Upper lobe of right lung (tissue), 1 donor: ENCODE measurements at places on chromosomes 2 and 18.

- H3K36me3 ChIP-seq = no peaks in the 10 kb centered on the region
- H3K4me1 ChIP-seq = peaks cover 29% of the 10 kb centered on the region
- no peak for DNase-seq
- no peak overlapping the region for H3K4me3 ChIP-seq
Measured at GRCh38 chr2:222893716-222894115, 32.9 kb downstream of the ACSL3 start.

- H3K36me3 ChIP-seq = no peaks in the 10 kb centered on the region
- H3K27me3 ChIP-seq = no peaks in the 10 kb centered on the region
- H3K27ac ChIP-seq = no peak overlapping the region
- H3K4me1 ChIP-seq = no peaks in the 10 kb centered on the region
Measured at GRCh38 chr18:69882965-69883668, 64.6 kb downstream of the CD226 start.

DNA sequence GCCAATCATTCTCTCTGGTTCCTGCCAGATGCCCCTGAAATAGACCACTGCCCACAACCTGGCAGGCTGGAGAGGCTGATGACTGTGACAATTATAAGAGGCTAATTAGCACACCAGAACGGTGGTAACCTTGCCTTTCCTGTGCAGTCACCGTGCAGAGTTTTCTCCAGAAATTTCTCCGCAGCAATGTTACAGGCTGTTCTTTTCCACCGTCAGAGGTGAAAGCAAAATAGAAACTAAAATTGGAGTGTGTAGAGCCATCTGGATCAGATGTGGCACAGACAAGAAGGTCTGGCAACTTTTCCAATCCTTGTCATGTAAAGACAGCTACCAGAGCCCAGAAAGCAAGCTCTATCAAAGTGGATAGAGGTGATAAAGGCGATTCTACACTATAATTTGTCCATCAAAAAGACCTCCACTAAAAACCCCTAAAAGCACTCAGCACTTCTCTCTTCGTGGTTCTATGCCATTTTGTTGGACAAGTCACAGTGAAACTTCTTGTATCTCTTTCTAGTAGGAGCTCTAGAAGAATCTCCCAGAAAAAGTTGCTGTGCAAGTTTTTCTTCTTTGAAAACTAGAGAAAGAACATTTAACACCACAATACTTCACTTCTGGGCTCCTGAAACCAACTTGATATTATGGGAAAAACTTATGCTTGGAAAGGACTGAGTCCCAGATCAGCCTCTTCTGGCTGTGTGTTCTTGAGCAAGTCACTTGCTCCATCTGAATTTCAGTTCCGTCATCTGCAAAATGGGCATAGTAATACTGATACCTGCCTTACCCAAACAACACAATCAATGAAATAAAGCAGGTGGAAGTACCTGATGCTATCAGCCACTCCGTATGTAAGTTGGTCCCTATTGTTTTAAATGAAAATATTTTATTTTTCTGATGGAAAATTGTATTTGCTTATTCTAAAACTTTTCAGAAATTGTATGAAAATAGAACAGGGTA, 295.6 kb upstream of the DLGAP1 start:
- no peaks in the 10 kb centered on the region for H3K36me3 ChIP-seq
- no peak overlapping the region for H3K4me3 ChIP-seq
- H3K27ac ChIP-seq = no peak overlapping the region
- DNase-seq = no peak

GRCh38 chr2:16885027-16885426, 219.4 kb upstream of the CYRIA start:
- H3K4me1 ChIP-seq = no peaks in the 10 kb centered on the region
- no peak overlapping the region for H3K27ac ChIP-seq
- DNase-seq = no peak
- no peak overlapping the region for H3K4me3 ChIP-seq
- no peaks in the 10 kb centered on the region for H3K36me3 ChIP-seq

- H3K4me1 ChIP-seq = no peaks in the 10 kb centered on the region
- H3K4me3 ChIP-seq = no peak overlapping the region
- no peak overlapping the region for H3K27ac ChIP-seq
- H3K36me3 ChIP-seq = no peaks in the 10 kb centered on the region
- DNase-seq = no peak
Measured at GRCh38 chr2:7572450-7572849, 655.2 kb downstream of the RNF144A start.

DNA sequence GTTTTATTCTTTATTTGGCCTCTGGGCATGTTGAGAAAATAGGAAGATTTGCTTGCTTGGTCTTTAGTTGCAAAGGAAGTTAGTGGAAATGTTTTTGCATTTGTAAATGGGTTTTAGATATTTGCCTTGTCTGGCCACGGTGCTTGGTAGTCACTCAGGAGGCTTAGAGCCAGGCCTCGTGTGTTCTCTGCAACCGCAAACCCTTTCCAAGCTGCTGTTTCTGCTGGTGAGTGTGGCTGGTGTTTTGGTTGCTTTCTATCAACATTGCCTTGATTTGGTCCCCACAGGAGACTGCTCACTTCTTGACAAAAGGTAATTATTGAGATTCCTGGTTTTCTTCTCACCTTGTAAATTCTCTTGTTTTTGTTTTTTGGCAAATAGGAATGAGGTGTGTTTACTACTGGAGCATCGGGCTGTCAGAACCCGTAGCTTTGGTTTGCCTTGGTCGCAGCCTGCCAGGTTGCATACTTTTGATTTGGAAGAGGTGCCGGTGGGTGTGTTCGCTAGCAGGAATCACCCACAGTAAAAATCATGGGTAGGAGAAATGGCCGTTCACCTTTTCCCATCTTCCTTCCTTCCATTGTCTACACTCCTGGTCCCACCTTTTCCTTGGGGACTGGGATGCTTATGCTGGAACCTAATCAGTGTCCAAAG, 15.8 kb downstream of the ASAP2 start:
- H3K27ac ChIP-seq = no peak overlapping the region
- no peak for DNase-seq
- no peak overlapping the region for H3K4me3 ChIP-seq
- H3K4me1 ChIP-seq = peaks cover 15% of the 10 kb centered on the region
- H3K27me3 ChIP-seq = no peaks in the 10 kb centered on the region
- H3K36me3 ChIP-seq = no peaks in the 10 kb centered on the region

- no peaks in the 10 kb centered on the region for H3K4me1 ChIP-seq
- H3K27ac ChIP-seq = no peak overlapping the region
- H3K27me3 ChIP-seq = peaks cover 25% of the 10 kb centered on the region
- DNase-seq = no peak
Measured at GRCh38 chr2:238816291-238816690, 31.6 kb upstream of the TWIST2 start.

DNA sequence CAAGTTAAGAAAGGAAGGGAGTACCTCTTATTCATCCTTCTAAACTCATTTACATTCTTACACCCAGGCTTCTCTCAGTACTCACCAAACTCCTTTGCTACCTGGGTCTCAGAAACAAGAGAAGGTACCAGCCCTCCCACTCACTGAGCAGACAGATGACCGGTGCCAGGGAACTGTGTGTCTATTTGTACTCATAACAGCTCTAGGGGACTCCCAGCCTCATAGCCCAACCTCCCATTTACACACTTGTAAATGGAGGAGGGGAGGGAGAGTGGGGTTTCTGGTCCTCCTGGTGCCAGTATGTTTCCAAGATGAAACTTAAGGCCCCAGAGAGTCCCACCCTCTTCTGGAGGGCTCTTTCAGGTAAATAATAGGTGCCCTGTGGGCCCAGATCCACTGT, 42.8 kb upstream of the SIGLEC15 start:
- no peak overlapping the region for H3K27ac ChIP-seq
- no peaks in the 10 kb centered on the region for H3K27me3 ChIP-seq
- DNase-seq = no peak
- H3K4me1 ChIP-seq = no peaks in the 10 kb centered on the region
- no peak overlapping the region for H3K4me3 ChIP-seq

DNA sequence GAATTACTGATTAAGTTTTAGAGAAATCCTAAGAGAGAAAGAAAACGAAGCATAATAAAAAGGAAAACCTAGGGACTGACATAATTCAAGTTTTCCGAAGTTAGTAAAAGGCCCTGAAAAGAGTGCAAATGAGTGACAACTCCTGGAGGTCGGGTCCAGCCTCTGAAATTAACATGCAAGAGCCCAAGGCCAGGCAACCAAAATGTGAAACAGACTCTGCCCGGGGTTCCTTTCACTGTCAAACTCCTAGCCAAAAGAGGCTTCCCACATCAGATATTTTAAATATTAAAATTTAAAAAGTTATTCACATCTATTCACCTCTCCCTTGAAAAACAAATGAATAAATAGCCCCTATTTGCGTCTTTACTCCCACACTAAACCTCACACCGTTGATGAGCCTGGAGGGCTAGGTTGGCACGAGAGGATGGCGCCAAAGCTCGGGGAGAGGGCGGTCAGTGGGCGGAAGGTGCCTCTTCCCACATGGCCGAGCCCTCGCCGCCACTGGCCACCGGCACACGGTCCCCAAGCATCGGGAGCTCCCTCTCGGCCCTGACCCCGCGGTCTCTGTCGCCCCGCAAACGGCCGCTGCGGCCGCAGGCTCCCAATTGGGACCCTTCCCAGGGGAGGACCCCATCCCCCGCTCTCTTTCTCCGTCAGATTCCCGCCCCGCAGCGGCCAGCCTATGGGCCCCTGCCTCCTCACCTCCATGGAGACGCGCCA, 630 bp downstream of the PPM1G start:
- no peaks in the 10 kb centered on the region for H3K27me3 ChIP-seq
- peak overlapping the region; percentile 90 for H3K27ac ChIP-seq
- DNase-seq = no peak
- H3K4me3 ChIP-seq = peak overlapping the region; percentile 100
- H3K4me1 ChIP-seq = peaks cover 20% of the 10 kb centered on the region
- no peaks in the 10 kb centered on the region for H3K36me3 ChIP-seq

GRCh38 chr2:22043784-22044183, 920.0 kb downstream of the TDRD15 start:
- no peaks in the 10 kb centered on the region for H3K4me1 ChIP-seq
- no peak for DNase-seq
- H3K27me3 ChIP-seq = no peaks in the 10 kb centered on the region
- no peak overlapping the region for H3K27ac ChIP-seq
- no peak overlapping the region for H3K4me3 ChIP-seq
- H3K36me3 ChIP-seq = no peaks in the 10 kb centered on the region

- no peak for DNase-seq
- H3K4me3 ChIP-seq = no peak overlapping the region
- no peak overlapping the region for H3K27ac ChIP-seq
Measured at GRCh38 chr2:224570328-224570993, 14.7 kb downstream of the CUL3 start.

DNA sequence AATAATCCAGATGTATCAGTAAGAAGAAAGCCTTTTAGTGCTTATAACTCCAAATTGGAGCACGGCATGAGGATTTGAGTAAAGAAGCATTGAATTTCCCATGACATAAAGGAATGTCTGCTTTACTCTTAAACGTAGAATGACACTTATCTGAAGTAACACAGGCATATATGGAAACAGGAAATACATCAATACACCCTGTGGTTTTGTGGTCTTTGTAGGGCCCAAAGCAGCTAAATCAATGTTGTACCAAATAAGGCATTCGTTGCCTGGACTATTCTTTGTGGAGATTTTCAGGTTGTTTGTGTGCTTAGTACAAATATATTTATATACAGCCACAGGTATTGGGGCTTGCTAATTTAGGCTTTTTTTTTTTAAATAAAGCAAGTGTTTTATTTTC, 660.5 kb downstream of the LRRTM4 start:
- DNase-seq = no peak
- H3K27ac ChIP-seq = no peak overlapping the region

DNA sequence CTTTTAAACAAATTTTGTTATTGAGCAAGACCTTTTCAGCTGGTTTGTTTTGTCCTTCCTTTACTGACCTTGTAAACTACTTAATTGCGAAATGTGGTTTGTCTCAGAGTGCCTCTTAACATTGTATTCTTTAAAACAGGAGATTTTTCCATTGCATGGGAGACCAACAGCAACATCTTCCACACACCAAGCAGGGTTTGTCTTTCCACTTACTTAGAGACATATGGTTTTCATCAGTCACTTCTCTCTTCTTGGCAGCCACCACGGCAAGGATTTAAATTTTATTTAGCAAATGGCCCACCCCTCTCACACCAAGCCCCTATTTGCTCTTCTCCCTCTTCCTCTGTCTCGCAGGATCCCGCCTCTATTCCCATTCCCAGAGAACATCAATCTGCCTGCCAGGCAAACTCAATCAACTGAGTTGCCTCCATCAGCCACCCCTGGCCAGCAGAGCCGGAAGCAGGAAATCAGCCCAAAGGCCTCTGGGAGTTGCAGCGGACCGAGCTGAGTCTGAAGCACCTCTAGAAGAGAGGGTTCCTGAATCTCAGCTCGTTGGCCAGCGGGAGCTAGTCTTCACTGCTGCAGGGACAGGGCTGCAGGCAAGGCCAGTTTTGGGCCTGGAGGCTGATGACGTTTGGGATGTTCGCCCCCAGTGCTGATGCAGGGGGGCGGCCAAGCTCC, 11.3 kb upstream of the CIB4 start:
- H3K4me1 ChIP-seq = peaks cover 15% of the 10 kb centered on the region
- H3K4me3 ChIP-seq = no peak overlapping the region
- no peaks in the 10 kb centered on the region for H3K36me3 ChIP-seq
- H3K27me3 ChIP-seq = no peaks in the 10 kb centered on the region
- peak; percentile 42 for DNase-seq

- H3K4me1 ChIP-seq = no peaks in the 10 kb centered on the region
- H3K36me3 ChIP-seq = no peaks in the 10 kb centered on the region
- DNase-seq = no peak
- no peak overlapping the region for H3K4me3 ChIP-seq
Measured at GRCh38 chr2:40201425-40201824, 250.5 kb downstream of the SLC8A1 start.
